ENCODE measurements at places on chromosomes 5 and 9. TPM values are rescaled to one million over a fixed set of nuclear protein-coding genes. Genes with fewer than 3 reads are reported as not detected.

Gene LCN6
- total RNA-seq: 0.68 TPM

Gene SPATA31D4
- total RNA-seq: not detected

Gene PCDHGA11
- total RNA-seq: 6.8 TPM

Gene PCDHGB6
- total RNA-seq: 2.9 TPM

Gene ZBED3
- total RNA-seq: 6.1 TPM

Gene CKMT2
- total RNA-seq: 0.56 TPM

Gene LECT2
- total RNA-seq: not detected

Gene PRSS3
- 0.51 TPM for total RNA-seq

Gene NFIL3
- 6.3 TPM for total RNA-seq

Gene SLC25A48
- total RNA-seq: not detected

Gene IFNK
- total RNA-seq: not detected

Gene PDE6A
- 0.05 TPM for total RNA-seq

Gene GARIN3
- total RNA-seq: not detected

Gene OR1N1
- not detected for total RNA-seq

Gene SPATA31E1
- total RNA-seq: not detected

Gene CCL28
- 1.2 TPM for total RNA-seq

Gene EIF4EBP3
- 0.37 TPM for total RNA-seq

Gene QRFP
- not detected for total RNA-seq

Gene PDCD1LG2
- 4.4 TPM for total RNA-seq

Gene TMEM232
- total RNA-seq: 0.37 TPM

Gene F2RL2
- 0.14 TPM for total RNA-seq

Gene C9orf50
- not detected for total RNA-seq

Gene ISOC1
- 10.9 TPM for total RNA-seq

Gene C9
- 0.34 TPM for total RNA-seq

Gene TAF11L10
- not detected for total RNA-seq

Gene NFIB
- total RNA-seq: 153 TPM

Gene FLT4
- total RNA-seq: 471 TPM

Gene CCIN
- under 0.01 TPM for total RNA-seq

Gene SH2D3C
- total RNA-seq: 77.8 TPM

Gene IL5
- not detected for total RNA-seq

Gene CORO2A
- 1.7 TPM for total RNA-seq

Gene CNTFR
- total RNA-seq: not detected

Gene FRMD3
- total RNA-seq: 6.1 TPM

Gene COL5A1
- 8.0 TPM for total RNA-seq
